ENCODE measurements at places on chromosomes 2 and 18. TPM values are rescaled to one million over a fixed set of nuclear protein-coding genes. Genes with fewer than 3 reads are reported as not detected.

DNA sequence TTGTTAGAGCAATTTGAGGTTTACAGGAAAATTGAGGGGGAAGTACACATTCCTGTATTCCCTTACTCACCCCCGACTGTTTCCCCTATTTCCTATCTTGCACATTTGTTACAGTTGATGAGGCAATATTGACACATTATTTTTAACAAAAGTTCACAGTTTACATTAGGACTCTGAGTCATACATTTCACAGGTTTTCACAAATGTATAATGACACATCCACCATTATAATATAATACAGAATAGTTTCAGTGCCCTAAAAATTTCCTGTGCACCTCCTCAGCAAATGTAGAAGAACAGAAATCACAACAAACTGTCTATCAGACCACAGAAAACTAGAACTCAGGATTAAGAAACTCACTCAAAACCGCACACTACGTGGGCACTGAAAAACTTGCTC lies 160.6 kb upstream of the RMP24 start:
- DNase-seq: no peak

FEV gene
- total RNA-seq: not detected

- peak; percentile 52 for DNase-seq
Measured at GRCh38 chr18:79394534-79395307, 1.0 kb upstream of the NFATC1 start.

ATP5F1A gene
- 365 TPM for total RNA-seq

DNA sequence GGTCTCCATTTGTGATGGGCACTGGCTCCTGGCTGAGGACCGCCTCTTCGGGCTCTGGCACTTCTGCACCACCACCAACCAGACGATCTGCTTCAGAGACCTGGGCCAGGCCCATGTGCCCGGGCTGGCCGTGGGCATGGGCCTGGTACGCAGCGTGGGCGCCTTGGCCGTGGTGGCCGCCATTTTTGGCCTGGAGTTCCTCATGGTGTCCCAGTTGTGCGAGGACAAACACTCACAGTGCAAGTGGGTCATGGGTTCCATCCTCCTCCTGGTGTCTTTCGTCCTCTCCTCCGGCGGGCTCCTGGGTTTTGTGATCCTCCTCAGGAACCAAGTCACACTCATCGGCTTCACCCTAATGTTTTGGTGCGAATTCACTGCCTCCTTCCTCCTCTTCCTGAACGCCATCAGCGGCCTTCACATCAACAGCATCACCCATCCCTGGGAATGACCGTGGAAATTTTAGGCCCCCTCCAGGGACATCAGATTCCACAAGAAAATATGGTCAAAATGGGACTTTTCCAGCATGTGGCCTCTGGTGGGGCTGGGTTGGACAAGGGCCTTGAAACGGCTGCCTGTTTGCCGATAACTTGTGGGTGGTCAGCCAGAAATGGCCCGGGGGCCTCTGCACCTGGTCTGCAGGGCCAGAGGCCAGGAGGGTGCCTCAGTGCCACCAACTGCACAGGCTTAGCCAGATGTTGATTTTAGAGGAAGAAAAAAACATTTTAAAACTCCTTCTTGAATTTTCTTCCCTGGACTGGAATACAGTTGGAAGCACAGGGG lies 5.5 kb downstream of the TMEM37 start:
- DNase-seq: no peak

GRCh38 chr2:113185664-113186432 lies 12.1 kb downstream of the PSD4 start:
- DNase-seq: no peak

GRCh38 chr2:164242409-164242808 lies 378.9 kb downstream of the GRB14 start:
- no peak for DNase-seq

PCARE gene
- total RNA-seq: 0.22 TPM

GRCh38 chr2:34652636-34653035 lies 1053.5 kb upstream of the FAM98A start:
- no peak for DNase-seq

DNA sequence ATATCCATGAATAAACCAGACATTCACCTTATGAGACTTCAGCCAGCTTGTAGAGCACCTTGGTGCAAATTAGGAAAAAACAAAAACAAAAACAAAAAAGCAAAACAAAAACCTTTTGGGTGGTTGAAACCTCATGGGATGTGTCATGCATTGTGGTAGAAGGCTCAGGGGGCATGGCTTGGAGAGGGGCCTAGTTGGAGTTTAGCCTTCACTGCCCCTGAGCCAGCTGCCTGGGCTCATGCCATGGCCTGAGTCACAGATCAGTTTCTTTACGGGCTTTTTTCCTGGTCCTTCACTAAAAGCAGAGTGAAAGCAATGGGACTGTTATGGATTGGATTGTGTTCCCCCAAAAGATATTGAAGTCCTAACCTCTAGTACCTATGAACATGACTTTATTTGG lies 22.0 kb upstream of the DAPL1 start:
- DNase-seq: no peak

FBXO36 gene
- 2.7 TPM for total RNA-seq

DNA sequence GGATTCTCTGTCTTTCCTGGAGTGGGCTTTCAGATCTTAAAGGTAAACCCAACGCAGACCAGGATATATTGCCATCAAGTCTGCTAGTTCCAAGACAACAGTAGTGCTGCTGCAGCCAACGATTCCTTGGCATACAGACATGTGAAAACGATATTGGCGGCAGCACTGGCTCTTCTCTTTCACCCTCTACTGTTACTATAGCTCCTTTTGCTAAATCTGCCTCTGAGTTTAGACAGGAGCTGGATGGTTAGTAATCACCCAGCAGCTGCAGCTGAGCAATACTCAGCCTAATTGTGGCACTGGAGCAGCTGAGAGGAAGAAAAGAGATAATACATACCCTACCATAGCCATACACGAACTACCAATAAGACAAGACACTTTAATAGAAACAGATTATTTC lies 4.0 kb downstream of the YES1 start:
- no peak for DNase-seq

- DNase-seq: no peak
Measured at GRCh38 chr2:103982691-103983090, 871.2 kb upstream of the POU3F3 start.

- no peak for DNase-seq
Measured at GRCh38 chr2:150259746-150260145, 227.7 kb downstream of the RND3 start.

UPP2 gene
- not detected for total RNA-seq

DNA sequence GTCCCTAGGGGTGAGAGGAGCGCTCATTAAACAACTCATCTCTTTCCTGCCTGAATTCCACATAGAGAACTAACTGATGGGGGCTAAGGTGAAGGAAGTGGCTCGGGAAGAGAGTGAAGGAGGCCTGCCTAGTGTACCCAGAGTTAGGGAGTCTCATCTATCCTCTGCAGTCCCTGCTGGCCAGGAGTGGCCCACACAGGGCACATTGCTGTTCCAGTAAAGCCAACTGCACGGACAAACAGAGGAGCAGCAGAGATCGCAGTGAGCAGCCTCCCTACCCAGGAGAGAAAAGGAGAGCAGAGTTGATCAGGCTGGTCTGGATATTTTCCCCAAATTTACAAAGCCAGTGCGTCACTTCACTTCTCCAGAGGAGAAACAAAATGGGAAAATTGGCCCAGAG lies 16.9 kb upstream of the FN1 start:
- no peak for DNase-seq

DNA sequence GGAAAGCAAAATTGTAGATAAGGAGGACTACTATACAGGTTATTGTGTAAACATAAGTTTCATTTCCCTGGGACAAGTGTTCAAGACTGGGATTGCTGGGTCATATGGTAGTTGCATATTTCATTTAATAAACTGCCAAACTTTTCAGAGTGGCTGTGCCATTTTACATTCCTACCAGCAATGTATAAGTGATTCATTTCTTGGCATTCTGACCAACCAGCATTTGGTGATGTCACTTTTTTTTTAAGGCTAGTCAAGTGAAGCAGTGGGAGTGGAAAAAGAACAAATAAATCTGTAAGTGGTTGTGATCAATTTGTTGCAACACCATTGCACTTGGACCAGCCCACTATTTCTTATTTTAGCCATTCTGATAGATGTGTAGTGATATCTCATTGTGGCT lies 5.2 kb upstream of the CHCHD5 start:
- no peak for DNase-seq

DNA sequence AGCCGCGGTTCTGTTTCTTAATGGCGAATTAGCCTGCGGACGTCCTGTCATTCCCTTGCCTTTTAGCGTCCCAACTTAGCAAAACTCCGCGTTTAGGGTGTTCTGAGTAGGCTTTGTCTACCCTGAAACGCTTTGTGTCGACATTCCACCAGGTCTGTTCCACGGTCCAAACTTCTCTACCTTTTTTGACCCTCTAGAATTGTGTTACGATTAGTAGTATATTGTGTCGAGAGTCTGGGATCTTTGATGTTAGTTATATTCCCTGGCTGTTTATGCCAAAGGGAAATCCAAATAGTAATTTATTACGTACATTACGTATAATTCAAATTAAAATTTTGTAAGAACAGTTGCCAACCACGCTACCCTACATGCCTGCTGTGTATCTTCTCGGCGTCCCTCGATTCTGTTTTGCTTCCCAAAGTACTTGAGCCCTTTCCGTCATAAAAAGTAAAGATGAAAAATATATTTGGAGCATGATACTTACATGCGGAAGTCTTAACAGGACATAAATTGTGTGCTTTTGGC lies 495 bp upstream of the TTC32 start:
- DNase-seq: no peak

GRCh38 chr2:188659656-188660406 lies 314.3 kb upstream of the COL3A1 start:
- no peak for DNase-seq

GFPT1 gene
- total RNA-seq: 21.9 TPM

DNA sequence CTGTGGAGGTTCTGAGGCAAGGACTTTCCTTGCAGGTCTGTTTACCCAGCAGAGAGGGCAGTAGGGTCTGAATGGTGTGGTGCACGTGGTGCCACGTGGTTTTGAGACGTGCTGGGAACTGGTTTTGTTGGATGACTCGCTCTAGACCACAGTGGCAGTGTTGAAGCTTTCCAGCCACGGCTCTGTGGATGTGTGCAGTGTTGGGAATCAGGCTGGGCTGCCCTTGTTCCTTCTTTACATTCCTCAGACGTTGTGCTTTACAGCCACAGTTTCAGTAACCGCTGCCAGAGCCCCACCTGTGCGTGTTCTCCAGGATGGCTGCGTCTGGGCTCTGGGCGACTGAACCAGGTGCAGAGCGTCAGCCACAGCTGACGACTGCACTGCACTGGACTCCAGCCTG lies 8.2 kb downstream of the CTDP1 start:
- DNase-seq: no peak

HRH4 gene
- not detected for total RNA-seq

DNA sequence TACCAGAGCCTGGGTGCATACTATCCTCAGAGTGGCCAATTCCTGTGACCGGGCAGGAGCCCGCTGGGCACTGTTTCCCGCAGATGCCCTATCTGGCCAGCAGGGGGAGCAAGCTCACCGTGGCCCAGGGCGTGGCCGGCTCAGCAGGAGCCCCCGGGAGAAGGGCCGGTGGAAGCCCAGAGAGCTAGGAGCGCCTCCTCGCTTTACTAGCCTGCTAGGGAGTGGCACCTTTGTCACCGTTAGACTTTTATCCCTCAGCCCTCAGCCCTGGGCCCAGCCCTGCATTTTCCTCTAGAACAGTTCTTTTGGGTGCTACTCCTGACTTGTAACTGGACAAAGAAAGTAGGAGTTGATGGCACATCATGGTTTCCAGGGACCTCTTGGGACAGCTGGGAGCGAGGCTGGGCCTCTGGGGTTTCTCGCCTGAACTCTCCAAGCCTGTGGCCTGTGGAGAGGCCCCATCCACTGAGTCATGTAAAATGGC lies 24.0 kb downstream of the TMEM177 start:
- DNase-seq: no peak

DNA sequence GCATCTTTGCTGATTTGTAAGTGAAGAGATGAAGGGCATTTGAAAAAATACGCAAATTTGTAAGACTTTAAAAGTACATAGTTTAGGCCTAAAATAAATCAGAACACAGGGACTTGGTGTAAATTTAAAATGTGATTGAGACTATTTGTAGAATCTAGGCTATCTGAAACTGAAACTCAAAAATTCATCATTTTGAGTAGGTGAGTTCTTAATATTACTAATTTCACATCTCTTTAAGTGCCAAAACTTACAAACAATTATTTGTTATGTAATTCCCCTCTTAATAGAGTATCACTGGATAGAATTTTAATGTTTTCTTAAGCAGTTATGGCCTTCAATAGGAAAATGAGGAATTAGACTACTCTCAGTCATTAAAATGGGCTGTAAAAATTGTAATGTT lies 14.0 kb upstream of the HRH4 start:
- no peak for DNase-seq

GRCh38 chr2:216131175-216131926 lies 22.2 kb downstream of the XRCC5 start:
- no peak for DNase-seq

- no peak for DNase-seq
Measured at GRCh38 chr2:151860613-151861146, 32.5 kb upstream of the ARL5A start.

SCN9A gene
- total RNA-seq: 13.6 TPM

GRCh38 chr18:68414407-68414806 lies 300.5 kb downstream of the TMX3 start:
- DNase-seq: no peak

CCDC68 gene
- 19.7 TPM for total RNA-seq

DNA sequence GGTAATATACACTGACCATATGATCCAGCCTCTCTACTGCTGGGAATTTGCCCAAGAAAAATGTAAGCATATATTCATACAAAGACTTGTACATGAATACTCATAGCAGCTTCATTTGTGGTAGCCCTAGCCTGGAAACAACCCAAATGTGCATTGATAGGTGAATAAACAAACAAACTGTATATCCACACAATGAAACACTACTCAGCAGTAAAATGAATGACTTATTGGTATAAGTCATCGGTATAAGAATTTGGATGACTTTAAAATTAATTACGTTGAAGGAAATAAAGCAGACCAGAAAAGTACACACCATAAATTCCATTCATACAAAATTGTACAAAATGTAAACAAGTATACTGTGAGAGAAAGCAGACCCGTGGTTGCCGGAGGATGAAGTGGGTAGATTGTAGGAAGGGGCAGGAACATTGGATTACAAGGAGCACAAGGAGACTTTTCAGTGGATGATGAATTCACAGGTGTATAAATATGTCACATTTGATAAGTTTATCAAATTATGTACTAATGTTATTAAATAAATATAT lies 376.7 kb downstream of the TDRD15 start:
- no peak for DNase-seq

DNER gene
- 1.5 TPM for total RNA-seq

C1QL2 gene
- total RNA-seq: not detected
